Globus pallidus (tissue), 1 donor: ENCODE measurements at places on chromosomes 7 and 10.

GRCh38 chr7:87330316-87330715 lies 15.1 kb upstream of the CROT start:
- no peak for DNase-seq

- DNase-seq = no peak
Observed at GRCh38 chr10:127932521-127933270, 25.8 kb downstream of the PTPRE start.

DNA sequence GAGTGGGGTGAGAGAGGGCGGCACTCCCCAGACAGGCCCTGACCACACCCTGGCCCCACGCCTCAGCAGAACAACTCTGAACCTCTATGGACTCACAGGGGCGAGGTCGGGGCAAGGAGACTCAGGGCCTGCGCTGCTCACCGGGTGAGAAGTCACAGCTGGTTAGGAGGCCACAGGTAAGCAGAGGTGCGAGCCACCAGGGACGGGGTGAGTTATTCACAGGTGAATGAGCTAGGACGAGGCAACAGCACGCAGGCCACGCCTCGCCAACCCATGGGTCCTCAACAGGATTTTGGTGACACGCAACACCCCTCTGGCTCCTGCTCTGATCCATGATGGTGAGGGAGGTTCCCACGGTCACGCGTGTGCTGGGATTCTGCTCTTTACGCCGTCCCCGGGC lies 202.5 kb downstream of the ADARB2 start:
- DNase-seq = no peak

- DNase-seq = no peak
Observed at GRCh38 chr10:118101501-118101900, 54.8 kb upstream of the RAB11FIP2 start.

DNA sequence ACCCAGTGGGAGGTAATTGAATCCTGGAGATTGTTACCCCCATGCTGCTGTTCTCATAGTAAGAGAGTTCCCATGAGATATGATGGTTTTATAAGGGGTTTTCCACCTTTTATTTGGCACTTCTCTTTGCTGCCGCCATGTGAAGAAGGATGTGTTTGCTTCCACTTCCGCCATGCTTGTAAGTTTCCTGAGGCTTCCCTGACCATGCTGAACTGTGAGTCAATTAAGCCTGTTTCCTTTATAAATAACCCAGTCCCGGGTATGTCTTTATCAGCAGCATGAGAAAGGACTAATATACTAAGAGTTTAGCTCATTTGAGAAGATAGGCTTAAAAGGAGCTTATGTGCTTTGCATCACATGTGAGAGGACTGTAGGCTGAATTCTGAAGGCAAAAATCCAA lies 29.3 kb downstream of the TMEM248 start:
- no peak for DNase-seq

- DNase-seq = no peak
Observed at GRCh38 chr10:32331606-32332005, 15.4 kb downstream of the EPC1 start.
